Activated CD8-positive, alpha-beta memory T cell treated with anti-CD3 and anti-CD28 coated beads, Interleukin-2, amount 10 ng/mL, durations not matched to agents 7 days and 5 days (primary cell): ENCODE measurements at places on chromosomes 2 and 18. TPM values are rescaled to one million over a fixed set of nuclear protein-coding genes. Genes with fewer than 3 reads are reported as not detected.

DPP4 gene
- total RNA-seq = 115 TPM

SERPINB2 gene
- not detected for total RNA-seq

CREG2 gene
- total RNA-seq = not detected

REG1B gene
- not detected for total RNA-seq

ATF2 gene
- 58.4 TPM for total RNA-seq

SLC25A12 gene
- total RNA-seq = 31.3 TPM

TFPI gene
- total RNA-seq = not detected

- no peak overlapping the region for H3K4me3 ChIP-seq
- no peak for DNase-seq
- H3K27ac ChIP-seq = no peak overlapping the region
- H3K4me1 ChIP-seq = no peaks in the 10 kb centered on the region
Observed at GRCh38 chr18:76232779-76233178, 262.3 kb downstream of the ZNF516 start.

- H3K36me3 ChIP-seq = peaks cover 6% of the 10 kb centered on the region
- H3K27me3 ChIP-seq = no peaks in the 10 kb centered on the region
- DNase-seq = no peak
- peaks cover 70% of the 10 kb centered on the region for H3K4me1 ChIP-seq
- H3K4me3 ChIP-seq = no peak overlapping the region
Observed at GRCh38 chr2:38613849-38614213, 11.1 kb upstream of the HNRNPLL start.

- H3K27me3 ChIP-seq = peaks cover 24% of the 10 kb centered on the region
- DNase-seq = no peak
- no peaks in the 10 kb centered on the region for H3K36me3 ChIP-seq
- no peak overlapping the region for H3K27ac ChIP-seq
Observed at GRCh38 chr2:190186238-190186637, 123.7 kb upstream of the MSTN start.

DNA sequence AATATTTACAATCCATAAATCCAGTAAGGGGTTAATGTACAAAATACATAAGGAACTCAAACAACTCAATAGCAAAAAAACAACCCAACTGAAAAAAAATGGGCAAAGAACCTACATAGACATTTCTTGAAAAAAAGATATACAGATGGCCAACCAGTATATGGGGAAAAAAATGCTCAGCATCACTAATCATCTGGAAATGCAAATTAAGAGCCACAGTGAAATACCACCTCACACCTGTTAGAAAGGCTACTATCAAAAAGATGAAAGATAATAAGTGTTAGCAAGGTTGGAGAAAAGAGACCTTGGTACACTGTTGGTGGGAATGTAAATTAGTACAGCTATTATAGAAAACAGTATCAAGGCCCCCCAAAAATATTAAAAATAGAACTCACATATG lies 14.6 kb downstream of the AP1S3 start:
- no peaks in the 10 kb centered on the region for H3K27me3 ChIP-seq
- no peak overlapping the region for H3K27ac ChIP-seq
- no peak for DNase-seq
- H3K36me3 ChIP-seq = peaks cover 11% of the 10 kb centered on the region
- no peak overlapping the region for H3K4me3 ChIP-seq

- DNase-seq = peak; percentile 75
- H3K36me3 ChIP-seq = peaks cover 13% of the 10 kb centered on the region
- H3K27me3 ChIP-seq = no peaks in the 10 kb centered on the region
- peak overlapping the region; percentile 95 for H3K4me3 ChIP-seq
- H3K4me1 ChIP-seq = peaks cover 40% of the 10 kb centered on the region
Observed at GRCh38 chr18:51195451-51196117, 1.9 kb downstream of the MEX3C start.

- peaks cover 13% of the 10 kb centered on the region for H3K4me1 ChIP-seq
- no peak overlapping the region for H3K27ac ChIP-seq
- H3K27me3 ChIP-seq = no peaks in the 10 kb centered on the region
Observed at GRCh38 chr18:74722237-74722636, 124.6 kb downstream of the ZNF407 start.

- H3K27ac ChIP-seq = no peak overlapping the region
- no peak for DNase-seq
- no peaks in the 10 kb centered on the region for H3K27me3 ChIP-seq
- H3K4me1 ChIP-seq = no peaks in the 10 kb centered on the region
- no peaks in the 10 kb centered on the region for H3K36me3 ChIP-seq
- H3K4me3 ChIP-seq = no peak overlapping the region
Observed at GRCh38 chr18:22503803-22504202, 86.1 kb upstream of the CTAGE1 start.

DNA sequence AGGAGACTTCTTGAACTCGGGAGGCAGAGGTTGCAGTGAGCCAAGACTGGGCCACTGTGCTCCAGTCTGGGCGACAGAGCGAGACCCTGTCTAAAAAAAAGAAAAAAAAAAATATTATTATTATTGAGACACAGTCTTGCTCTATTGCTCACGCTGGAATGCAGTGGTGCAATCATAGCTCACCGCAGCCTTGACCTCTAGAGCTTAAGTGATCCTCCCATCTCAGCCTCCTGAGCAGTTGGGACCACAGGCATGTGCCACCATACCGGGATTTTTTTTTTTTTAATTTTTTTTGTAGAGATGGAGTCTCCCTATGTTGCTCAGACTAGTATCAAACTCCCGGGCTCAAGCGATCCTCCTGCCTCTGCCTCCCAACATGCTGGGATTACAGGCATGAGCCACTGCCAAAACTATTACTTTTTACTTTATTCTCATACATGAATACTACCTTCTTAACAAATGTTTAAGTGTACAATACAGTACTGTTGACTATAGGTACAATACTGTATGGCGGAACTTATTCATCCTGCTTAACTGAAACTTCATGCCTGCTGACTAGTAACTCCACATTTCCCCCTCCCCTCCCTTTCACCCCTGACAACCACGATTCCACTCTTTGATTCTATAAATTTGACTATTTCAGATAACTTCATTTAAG lies 15.5 kb downstream of the FBXO11 start:
- H3K27me3 ChIP-seq = no peaks in the 10 kb centered on the region
- peaks cover 28% of the 10 kb centered on the region for H3K4me1 ChIP-seq
- DNase-seq = no peak
- no peak overlapping the region for H3K4me3 ChIP-seq
- H3K36me3 ChIP-seq = peaks cover 23% of the 10 kb centered on the region

DNA sequence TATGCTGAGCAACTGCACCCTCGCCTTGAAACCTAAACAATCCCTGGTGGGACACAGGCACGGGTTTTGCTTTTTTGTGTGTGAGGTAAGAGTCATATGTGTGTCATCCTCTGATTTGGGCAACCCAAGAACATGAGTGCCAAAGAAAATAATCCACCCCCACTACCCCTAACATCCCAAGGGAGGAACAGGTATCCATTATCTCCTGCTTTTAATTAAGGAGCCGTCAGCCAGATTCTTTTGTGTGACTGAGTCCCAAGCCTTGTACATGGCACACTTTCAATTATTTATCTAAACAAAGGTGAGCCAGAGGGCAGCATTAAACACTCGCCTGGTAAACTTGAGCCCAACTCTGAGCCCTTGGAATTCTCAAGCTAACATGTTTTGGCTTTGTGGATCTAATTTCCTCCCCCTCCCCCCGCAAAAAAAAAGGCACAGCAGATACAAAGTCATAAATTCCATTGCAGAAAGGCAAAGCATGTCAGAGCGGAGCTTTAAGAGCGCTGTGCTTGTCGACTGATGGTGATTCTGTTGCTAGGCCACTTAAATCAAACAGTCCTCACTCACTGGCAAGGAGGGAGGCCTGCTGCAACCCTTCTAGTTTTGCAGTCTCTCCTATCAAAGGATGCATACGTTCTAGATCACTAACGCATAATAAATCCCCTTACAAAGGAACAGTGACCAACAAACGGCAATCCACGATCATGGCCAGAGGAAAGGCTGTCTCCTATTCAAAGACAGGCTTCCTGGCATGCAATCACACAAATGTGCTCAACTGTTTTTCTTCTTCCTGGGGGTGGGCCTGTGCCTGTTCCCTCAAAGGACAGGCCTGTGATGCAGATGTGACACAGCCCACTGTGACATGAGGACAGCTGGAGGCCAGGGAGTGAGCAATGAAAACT lies 143.5 kb upstream of the LMAN1 start:
- H3K4me3 ChIP-seq = no peak overlapping the region
- H3K27me3 ChIP-seq = no peaks in the 10 kb centered on the region
- H3K36me3 ChIP-seq = no peaks in the 10 kb centered on the region
- no peak overlapping the region for H3K27ac ChIP-seq
- no peaks in the 10 kb centered on the region for H3K4me1 ChIP-seq

DNA sequence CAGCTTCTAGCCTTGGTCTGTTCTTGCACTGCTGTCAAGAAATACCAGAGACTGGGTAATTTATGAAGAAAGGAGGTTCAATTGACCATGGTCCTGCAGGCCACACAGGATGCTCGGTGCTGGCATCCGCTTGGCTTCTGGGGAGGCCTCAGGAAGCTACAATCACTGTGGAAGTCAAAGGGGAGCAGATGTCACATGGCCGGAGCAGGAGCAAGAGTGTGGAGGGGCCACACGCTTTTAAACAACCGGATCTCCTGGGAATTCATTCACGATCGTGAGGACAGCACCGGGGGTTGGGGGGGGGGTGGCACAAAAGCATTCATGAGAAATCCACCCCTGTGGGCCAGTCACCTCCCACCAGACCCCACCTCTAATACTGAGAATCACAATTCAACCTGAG lies 850.4 kb upstream of the SALL3 start:
- H3K27me3 ChIP-seq = no peaks in the 10 kb centered on the region
- peaks cover 1% of the 10 kb centered on the region for H3K36me3 ChIP-seq
- H3K27ac ChIP-seq = no peak overlapping the region

GRCh38 chr2:70083344-70084156 lies 3.7 kb upstream of the PCBP1 start:
- H3K27me3 ChIP-seq = no peaks in the 10 kb centered on the region
- peaks cover 62% of the 10 kb centered on the region for H3K4me1 ChIP-seq
- peak; percentile 77 for DNase-seq
- H3K27ac ChIP-seq = peak overlapping the region; percentile 99
- peaks cover 45% of the 10 kb centered on the region for H3K36me3 ChIP-seq
- peak overlapping the region; percentile 51 for H3K4me3 ChIP-seq

DNA sequence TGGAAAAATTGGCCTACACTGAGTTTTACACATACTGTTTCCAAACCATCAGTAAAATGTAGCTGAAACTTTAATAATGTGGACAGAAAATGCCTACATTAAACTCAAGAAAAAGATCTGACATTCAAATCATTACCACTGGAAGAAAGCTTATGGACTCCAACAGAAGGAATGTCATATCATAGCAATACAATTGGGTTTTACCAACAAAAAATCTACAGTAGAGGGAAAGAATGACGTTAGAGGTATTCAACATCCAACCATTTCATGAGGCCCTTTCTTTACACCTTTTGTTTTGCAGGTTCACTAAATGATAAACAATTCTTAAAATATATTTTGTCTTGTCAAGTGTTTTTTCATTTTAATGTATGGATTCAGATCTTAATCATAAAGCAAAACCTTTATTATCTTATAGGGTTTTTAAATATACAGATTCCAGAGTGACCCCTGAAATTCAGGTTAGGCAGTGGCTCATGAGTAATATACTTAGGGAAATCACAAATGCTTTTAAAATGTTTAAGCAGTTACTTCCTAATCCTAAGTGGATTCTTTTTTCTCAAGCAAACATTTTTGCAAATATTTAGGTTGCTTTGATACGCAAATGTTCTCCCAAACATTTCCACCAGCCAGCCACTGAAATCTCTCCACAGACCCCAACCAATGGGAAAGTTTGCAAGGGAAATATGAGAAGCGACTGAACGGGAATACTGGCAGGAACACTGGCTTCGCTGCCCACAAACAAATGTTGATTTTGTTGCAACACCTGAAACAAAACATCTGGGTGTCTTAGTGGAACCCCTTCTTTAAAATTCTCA lies 168.7 kb downstream of the TCF4 start:
- DNase-seq = no peak
- H3K36me3 ChIP-seq = no peaks in the 10 kb centered on the region
- no peak overlapping the region for H3K4me3 ChIP-seq
- H3K27me3 ChIP-seq = peaks cover 2% of the 10 kb centered on the region

GRCh38 chr2:230922951-230923717 lies 1.9 kb downstream of the GPR55 start:
- peaks cover 67% of the 10 kb centered on the region for H3K4me1 ChIP-seq
- H3K36me3 ChIP-seq = peaks cover 2% of the 10 kb centered on the region
- peaks cover 14% of the 10 kb centered on the region for H3K27me3 ChIP-seq
- DNase-seq = peak; percentile 75
